Stimulated activated CD4-positive, alpha-beta T cell treated with anti-CD3 and anti-CD28 coated beads, TNF-alpha, amount 100 ng/mL, for 48 hours (primary cell): ENCODE measurements at places on chromosomes 5 and 9.
A peak's percentile ranks its signal among the peaks of the same experiment; 100 is the strongest.

GRCh38 chr5:74603376-74603775, 37.2 kb downstream of the ENC1 start:
- no peak for DNase-seq

DNA sequence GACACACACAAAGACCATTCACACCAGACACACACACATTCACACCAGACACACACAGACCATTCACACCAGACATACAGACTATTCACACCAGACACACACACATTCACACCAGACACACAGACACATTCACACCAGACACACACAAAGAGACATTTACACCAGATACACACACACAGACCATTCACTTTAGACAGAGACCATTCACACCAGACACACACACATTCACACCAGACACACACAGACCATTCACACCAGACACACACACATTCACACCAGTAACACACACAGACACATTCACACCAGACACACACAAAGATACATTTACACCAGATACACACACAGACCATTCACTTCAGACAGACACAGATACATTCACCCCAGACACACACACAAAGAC, 29.0 kb upstream of the FCN1 start:
- no peak for DNase-seq

DNA sequence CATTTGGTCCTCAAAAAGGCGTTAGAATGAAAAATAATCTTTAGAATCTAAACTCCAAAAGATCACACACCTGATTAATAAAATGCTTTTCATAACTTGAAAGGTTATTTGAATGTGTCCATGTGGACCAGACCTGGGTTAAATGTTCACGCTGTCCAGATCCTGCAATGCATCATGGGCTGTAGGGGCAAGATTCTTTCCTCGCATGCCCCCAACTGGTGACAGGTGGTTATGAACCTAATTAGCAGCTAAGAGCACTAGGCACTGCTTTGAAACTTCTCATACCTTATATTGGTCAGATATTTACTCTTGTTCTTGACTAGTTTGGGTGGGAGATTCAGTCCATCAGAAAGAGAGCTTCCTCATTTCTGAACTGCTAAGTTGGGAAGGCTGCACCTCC, 19.3 kb upstream of the PIP5K1B start:
- DNase-seq = no peak

GRCh38 chr5:89758146-89758545, 651.4 kb downstream of the CETN3 start:
- DNase-seq = no peak

DNA sequence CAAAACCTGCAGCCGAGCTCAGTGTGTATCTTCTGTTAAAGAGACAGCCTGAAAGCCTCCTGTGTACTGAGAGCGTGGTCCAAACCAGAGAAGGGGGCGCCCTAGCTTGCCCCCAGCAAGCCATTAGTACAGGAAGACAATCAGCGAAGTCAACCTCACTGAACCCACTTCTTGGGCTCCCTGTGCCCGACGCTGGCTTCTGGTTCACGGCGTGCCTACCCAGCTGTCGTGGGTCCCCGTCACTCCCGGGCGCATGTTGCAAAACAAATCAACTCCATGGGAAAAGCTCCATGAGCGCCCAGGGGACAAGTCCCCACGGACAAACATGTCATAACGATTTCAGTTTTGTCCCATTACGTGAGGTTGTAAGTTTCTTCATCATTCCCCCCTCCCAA, 326.9 kb downstream of the SH3GL2 start:
- DNase-seq = no peak

DNA sequence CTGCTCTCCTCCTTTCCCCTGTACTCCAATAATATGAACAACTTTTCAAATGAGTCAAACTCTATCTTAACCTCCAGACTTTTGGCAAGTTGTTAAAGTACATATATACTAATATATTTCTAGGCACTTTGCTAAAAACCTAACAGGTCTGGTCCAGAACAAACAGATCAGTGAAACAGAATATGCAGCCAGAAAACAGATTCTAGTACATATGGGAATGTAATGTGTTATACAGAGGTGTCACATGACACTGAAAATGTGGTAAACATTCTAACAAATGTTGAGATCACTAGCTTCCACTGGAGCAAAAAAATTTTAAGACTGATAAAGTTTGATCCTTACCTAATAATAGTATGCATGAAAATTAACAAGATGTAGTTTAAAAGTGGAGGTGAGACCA, 136.9 kb downstream of the OR2K2 start:
- DNase-seq = no peak

GRCh38 chr5:52668544-52669185, 119.1 kb upstream of the ITGA1 start:
- DNase-seq = no peak

DNA sequence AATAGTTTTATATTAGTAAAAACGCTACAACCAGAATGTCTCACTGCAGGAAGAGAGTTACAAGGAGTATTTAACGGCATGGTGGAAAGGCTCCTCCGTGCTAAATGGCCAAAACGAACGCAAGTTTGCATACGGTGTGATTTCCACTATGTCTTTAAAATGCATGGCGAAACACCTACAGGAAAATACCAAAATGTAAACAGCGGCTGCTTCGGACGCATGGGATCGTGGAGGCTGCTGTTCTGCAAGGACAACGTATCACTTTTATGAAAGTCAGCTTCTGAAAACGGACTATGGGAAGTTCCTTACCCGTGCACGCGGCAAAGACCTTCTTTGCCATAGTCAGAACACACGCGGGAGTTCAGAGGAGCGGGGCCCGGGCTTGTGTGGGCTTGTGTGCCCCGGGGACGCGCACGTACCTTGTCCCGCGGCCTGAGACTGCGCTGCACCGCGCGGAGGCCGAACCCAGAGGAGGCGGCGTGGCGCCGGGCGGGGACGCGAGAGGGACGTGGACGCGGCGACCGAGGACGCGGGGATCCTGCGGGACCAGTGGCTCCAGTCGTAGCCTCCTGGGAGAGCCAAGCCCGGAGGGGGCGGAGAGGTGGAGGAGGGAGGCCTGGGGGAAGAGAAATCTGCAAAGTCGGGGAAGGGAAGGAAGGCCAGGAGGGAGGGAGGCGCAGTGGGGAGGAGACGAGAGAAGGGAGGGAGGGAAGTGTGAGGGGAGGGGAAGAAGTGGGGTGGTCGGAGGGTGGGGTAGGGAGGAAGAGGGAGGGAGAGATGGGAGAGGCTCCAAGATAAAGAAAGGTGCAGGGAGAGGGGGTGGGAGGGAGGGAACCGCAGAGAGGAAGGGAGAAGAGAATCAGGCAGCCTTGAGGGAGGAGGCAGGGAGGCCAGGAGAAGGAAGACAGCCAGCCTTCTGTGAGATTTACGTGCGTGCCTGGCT, at the start of gene CMBL:
Gene CMBL (minus strand): TSS at position 697 of the 943 bp plus-strand sequence. CDS start 17,140 bp downstream, outside the sequence.
- DNase-seq = peak; percentile 19

DNA sequence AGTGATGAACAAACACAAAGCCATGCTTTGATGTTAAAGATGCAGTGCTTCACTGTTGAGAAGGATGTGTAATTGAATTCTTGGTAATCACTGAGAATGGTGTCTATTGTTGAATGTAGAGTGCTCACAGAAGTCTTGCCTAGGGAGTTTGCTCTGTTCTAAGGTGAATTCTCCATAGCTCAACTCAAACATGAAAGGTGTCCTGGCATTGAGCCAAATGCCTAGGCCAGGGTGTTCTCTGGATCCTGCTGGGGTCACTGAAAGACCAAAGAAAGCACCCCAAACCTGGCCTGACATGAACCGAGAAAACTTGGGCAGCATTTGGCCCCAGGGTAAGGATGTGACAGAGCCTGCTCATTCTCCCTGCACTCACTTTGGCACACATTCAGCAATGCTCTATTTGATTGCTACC, 217.3 kb downstream of the ARL15 start:
- no peak for DNase-seq

DNA sequence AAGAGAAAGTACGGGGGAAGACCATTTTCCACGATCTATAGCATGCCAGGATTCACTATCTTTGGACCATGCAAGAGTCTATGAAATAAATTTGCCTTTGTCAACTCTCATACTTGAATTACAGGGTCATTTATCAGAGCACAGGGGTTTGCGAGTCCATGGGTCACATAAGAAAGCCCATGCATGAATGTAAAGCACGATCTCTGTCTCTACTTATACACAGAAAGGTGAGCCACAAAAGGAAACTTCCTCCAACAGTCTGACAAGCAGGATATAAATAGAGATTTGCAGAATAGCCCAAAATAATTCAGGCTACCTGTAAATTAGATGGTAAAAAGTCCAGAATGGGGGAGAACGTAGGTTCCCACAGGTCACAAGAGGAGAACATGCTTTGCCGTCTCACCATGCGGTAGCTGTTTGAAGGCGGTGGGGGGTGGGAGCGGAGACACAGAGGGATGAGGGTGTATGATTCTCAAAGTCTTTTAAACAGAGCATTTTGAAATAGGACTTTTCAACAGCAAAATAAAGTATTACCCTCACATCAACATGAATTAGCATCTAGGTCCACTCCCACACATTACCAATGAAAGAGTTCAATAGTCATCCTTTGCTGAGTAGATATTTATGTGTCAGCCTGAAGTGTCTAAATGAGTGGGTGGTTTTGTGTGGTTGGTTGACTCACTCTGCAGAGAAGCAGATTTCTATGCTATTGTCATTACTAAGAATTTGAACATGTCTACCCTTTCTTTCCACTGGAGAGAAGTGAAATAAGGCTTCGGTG, 279.7 kb downstream of the EBF1 start:
- no peak for DNase-seq

- DNase-seq = peak; percentile 41
These were observed 41.5 kb downstream of the TTLL11 start for GRCh38 chr9:122051351-122052321.

DNA sequence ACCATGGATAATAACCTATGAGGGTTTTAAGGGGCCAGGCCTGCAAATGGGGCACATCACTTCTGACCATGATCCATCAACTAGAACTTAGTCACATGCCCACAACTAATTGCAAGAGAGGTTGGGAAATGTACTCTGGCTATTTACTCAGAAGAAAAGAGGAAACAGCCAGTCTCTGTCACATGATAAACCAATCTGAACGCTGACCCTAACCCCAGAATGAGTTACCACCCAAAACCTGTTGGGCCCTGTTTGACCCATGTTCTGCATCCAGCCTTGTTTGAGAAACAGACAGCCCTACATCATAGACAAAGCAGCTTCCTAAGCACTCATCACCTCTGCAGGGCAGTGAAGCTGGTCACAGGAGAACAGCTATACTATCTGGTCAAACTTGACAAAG, 5.8 kb downstream of the MACROH2A1 start:
- no peak for DNase-seq

- DNase-seq = no peak
These were observed 5.7 kb downstream of the PHF2 start for GRCh38 chr9:93582115-93582514.

DNA sequence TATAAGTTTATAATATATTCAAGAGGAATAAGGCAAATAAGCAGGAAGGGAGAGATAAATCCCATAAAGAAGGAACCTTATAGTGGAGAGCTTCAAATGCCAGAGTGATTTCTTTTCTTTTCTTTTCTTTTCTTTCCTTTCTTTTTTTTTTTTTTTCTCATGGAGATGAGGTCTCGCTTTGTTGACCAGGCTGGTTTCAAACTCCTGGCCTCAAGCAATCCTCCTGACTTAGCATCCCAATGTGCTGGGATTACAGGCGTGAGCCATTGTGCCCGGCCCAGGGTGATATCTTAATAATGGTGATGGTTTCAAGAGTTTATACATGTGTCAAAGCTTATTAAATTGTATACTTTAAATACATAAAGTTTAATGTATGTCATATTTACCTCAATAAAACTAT, 19.6 kb upstream of the FOCAD start:
- DNase-seq = no peak

- DNase-seq = no peak
These were observed 30.6 kb downstream of the CLINT1 start for GRCh38 chr5:157828105-157828943.

DNA sequence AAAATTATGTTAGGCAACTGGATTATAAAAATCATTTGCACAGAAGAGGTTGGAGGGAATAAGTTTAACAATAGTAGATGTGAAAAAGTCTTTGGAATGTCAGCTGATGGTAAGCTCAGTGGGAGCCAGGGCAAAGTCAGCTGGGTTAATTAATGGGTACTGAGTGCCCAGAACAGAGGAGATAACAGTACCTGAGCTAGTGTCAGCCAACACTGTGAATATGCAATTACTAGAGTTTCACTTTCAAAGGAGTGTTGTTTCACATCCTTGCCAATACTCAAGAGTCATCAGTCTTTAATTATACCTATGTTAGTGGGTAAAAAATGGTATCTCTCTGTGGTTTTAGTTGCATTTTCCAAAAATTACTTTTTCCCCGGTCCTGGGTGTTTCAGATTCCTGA, 135.1 kb downstream of the KIF4B start:
- no peak for DNase-seq
